ENCODE measurements at places on chromosomes 6 and 20. TPM values are rescaled to one million over a fixed set of nuclear protein-coding genes. Genes with fewer than 3 reads are reported as not detected.

DNA sequence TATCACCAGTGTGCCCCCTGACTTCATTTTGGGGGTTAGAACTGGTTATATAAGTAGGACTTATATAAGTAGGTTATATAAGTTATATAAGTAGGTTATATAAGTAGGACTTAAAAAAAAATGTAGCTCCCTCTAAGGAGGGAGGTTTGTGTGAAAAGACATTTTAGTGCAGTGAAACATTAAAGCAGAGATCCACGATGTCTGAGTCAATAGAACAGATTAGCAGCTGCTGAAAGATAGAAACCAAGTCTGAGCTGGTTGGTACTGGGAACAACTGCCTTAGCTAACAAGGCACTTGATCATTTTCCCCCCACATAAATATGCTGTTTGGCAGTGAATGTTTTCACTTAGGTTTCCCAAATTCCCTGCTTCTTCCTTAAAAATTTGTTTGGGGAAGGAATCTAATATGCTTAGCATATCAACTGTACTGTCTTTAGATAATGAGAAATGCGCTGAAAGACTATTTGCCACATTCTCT lies 2.1 kb upstream of the RPS12 start:
- DNase-seq = no peak

DNA sequence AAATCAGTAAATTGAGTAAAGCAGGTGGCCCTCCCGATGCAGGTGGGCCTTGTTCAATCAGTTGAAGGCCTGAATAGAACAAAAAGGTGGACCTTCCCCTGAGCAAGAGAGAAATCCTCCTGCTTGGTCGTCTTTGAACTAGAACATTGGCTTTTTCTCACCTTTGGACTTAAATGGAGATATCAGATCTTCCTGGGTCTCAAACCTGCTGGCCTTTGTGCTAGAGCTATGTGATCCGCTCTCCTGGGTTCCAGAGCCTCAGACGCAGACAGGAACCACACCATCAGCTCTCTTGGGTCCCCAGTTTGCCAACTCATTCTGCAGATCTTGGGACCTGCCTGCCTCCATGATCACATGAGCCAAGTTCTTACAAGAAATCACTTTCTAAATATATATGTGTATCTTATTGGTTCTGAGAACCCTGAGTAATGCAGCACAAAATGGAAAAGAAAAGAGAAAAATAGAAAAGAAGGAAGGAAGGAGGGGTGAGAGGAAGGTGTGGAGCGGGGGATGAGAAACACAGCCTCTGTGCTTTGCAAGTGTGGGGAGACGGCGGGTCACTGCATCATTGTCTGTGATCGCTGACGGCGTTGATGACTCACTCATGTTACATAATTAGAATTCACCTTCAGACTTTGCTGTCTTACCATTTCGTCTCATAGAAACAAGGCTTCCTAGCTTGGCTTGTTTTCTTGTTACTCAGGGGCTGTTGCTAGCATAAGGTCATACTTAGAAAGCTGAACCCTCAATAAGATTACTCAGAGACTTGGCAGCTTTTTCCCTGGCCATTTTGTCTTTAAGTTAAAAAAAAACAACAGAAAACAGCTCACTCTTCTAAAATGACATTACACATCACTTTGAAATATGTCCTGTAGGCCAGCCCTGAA lies 85.7 kb upstream of the NEDD9 start:
- no peak for DNase-seq

DNA sequence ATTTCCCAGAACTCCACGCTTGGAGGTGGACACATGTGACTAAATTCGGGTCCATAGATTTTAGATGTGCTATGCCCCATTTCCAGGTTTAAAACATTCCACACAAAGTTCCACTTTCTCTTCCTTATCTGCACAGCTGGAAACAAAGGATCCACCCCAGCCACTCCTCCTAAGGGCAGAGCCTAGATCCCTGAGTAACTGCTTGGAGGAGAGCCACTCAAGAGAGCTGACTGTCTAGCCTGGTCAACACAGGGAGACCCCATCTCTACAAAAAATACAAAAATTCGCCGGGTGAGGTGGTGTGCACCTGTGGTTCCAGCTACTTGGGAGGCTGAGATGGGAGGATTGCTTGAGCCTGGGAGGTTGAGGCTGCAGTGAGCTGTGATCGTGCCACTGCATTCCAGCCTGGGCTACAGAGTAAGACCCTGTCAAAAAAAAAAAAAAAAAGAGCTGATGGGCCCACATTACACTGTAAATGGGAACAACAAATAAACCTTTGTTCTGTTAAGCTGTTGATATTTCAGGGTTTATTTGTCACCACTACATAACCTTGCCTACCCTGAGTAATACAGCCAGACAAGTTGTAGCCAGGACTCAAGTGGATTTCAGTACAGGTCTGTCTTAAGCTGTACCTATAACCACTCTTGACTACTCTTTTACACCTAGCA lies 25.8 kb upstream of the SNRPC start:
- no peak for DNase-seq

DNA sequence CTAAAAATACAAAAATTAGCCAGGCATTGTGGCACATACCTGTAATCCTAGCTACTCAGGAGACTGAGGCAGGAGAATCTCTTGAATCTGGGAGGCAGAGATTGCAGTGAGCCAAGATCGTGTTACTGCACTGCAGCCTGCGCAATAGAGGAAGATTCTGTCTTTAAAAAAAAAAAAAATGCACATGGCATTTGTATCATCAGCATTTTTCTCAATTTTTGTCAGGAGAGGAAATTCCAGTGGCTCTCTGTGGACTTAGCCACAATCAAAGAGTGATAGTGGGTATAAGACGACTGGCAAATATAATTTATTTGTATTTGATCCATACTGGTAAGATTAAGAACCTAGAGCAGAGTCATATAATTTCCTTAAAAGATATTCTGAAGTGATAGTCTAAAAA lies 28.6 kb downstream of the DEFB114 start:
- no peak for DNase-seq

GRCh38 chr6:83879746-83880145 lies 20.3 kb downstream of the CYB5R4 start:
- no peak for DNase-seq

GRCh38 chr6:169022079-169022478 lies 231.6 kb downstream of the THBS2 start:
- DNase-seq = no peak

DNA sequence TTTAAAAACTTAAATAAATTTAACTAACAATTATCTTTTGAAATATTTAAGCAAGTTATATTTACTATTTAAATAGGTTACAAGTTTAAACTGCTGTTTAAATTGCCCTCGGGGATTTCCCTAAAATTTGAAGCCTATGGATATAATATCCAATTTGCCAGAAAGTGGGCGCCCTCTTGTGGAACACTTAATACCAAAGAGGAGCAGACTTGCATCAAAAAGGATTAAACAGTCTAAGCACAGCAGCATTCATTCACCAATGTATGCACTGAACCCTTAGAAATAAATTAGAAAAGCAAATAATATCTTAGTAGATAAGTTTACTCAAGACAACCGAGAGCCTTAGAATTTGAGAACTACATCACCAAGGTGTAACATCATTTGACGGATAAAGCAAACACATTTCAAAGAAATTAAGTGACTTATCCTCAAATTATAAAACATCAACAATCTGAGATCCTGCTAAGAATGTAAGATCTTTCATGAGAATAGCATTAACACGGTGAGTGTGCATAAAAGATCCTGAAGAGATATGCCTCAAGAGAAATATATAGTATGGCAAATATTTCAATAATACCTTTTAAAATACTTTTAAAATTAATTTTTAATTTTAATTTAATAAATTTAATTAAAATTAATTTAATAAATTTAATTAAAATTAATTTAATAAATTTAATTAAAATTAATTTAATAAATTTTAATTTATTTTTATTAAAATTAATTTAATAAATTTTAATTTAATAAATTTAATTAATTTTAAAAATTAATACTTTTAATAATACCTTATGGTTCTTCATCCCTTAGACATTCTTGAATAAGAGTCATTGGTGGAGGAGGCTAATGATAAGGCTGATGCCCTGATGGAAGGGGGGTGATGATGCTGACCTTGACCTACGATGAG lies 11.5 kb upstream of the MEP1A start:
- DNase-seq = no peak

The HLA-DMB gene
- 2.7 TPM for total RNA-seq

The RAE1 gene
- total RNA-seq = 35.9 TPM

The SNX3 gene
- 72.5 TPM for total RNA-seq
